CD8-positive, alpha-beta memory T cell (primary cell): ENCODE measurements at places on chromosomes 1 and 21. TPM values are rescaled to one million over a fixed set of nuclear protein-coding genes. Genes with fewer than 3 reads are reported as not detected.

Gene NTMT2
- not detected for total RNA-seq

GRCh38 chr1:22588899-22589422, 25.7 kb downstream of the EPHA8 start:
- no peak overlapping the region for H3K27ac ChIP-seq
- DNase-seq: no peak
- H3K4me3 ChIP-seq: no peak overlapping the region
- H3K36me3 ChIP-seq: no peaks in the 10 kb centered on the region

DNA sequence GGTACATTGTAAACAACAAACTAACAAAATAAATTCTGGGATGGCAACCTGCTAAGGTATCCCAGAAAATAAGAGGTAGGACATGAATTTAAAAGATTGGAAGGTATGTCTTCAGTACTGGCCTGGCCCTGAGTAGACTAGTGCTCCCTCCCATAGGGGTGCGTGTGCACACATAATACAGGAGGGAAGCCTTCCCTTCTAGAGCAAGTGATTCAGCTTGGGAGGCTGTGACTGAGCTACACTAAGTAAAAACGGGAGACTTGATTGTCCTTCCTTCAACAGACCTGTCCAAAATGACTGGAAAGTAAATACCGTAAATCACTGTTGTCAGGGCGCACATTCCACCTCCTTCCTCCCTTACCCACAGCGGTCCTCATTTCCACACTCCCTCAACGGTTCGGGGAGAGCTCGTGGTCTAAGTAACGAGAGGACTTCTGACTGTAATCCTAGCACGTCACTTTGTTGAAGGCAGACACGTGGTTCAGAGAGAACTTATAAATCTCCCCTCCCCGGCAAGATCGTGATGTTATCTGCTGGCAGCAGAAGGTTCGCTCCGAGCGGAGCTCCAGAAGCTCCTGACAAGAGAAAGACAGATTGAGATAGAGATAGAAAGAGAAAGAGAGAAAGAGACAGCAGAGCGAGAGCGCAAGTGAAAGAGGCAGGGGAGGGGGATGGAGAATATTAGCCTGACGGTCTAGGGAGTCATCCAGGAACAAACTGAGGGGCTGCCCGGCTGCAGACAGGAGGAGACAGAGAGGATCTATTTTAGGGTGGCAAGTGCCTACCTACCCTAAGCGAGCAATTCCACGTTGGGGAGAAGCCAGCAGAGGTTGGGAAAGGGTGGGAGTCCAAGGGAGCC, at the start of gene TGFB2:
Gene TGFB2, plus strand, starts transcription at position 523 of the 859 bp plus-strand sequence. CDS start 1,366 bp downstream, outside the sequence.
- no peak within 1 kb of the TSS for H3K27ac ChIP-seq
- H3K4me1 ChIP-seq: peaks cover 26% of the 10 kb centered on the region
- DNase-seq: no peak

DNA sequence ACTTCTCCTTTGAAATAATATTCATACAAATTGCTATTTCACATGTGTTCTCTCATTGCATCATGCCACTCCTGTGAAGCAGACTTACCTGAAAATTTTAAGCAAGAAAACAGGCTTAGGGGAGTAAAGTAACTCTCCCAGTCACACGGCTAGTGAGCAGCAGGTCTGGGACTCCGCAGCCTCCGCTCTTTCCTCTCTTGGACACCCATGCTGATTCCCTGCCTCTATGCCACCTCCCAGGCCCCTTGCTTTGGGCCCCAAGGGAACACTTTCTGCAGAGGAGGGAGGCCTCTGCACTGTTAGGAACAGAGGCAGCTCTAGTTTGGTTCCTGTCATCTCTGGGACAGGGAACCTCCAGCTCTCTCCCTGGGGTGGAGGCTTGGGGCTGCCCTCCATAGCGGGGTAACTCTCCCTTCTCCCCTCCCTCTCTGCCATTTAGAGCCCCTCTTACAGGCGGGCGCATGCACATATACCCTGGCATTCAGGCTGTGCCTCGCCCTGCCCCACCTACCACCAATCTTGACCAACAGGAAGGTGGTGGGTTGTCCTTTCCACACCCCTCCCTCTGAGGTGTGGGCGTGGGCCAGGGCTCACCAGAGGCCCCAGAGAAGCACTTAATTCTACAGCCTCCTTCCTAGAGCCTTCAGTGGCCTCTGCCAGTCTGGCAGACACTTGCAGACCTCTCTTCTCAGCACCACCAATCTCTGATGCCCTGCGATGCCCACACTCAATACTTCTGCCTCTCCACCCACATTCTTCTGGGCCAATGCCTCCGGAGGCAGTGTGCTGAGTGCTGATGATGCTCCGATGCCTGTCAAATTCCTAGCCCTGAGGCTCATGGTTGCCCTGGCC, at the start of gene RXFP4:
Gene RXFP4, plus strand, starts transcription at position 646 of the 852 bp plus-strand sequence. Its CDS starts 72 bp downstream, at position 718.
- H3K27me3 ChIP-seq: no peaks in the 10 kb centered on the region
- H3K27ac ChIP-seq: no peak within 1 kb of the TSS
- H3K4me1 ChIP-seq: peaks cover 39% of the 10 kb centered on the region
- no peak within 1 kb of the TSS for H3K4me3 ChIP-seq
